ENCODE measurements at places on chromosomes 12 and 14.
A peak's percentile ranks its signal among the peaks of the same experiment; 100 is the strongest.

GRCh38 chr12:100796621-100797020 is 2.0 kb downstream of the ANO4 start:
- DNase-seq: no peak

DNA sequence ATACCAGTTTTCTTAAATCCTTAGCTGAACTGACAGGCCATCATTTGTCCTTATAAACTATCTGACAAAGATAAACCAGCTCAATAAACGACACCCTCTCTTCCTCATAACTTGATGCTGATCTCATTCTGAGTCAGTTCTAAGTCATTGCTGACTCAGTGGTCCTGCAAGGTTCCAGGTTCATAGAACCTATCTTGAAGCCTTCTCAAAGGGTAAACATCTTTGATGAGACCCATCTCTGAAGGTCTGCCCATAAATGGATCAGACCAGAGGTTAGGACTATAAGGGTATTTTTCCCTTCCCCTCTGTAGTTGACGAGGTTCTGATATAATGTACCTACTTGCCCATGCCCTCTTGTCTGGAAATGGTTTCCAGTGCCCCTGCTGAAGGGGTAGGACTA is 11.9 kb downstream of the NAA25 start:
- DNase-seq: peak; percentile 77

GRCh38 chr14:22564463-22564862 is 24.6 kb downstream of the DAD1 start:
- no peak for DNase-seq

- no peak for DNase-seq
These were observed at the start of gene GPR65 for GRCh38 chr14:88005050-88005481. GPR65 (plus strand) TSS chr14:88005135; CDS start chr14:88010848, 5,713 bp downstream.

DNA sequence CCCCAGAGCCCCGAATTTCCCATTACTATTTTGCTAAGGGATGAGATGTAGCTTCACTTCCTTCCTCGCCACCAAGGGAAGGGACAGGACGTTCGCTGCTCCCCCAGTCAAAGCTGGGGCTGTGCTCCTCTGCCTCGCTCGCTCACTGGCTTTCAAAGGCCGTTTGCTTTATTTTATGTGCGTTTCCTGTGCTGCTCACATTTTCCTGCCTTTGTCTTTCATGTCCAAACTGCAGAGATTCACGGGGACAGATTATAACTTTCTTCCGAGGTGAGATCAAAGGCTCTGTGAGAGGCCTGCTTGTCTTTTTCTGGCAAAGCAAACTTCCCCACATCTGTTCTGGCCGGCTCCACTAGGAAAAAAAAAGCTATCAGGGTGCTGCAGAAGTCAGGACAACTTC is 76.0 kb upstream of the FZD10 start:
- DNase-seq: no peak
